ENCODE measurements at places on chromosomes 4 and X. TPM values are rescaled to one million over a fixed set of nuclear protein-coding genes. Genes with fewer than 3 reads are reported as not detected.

The MORC4 gene
- polyA plus RNA-seq, result 4.5 TPM

The PDGFRA gene
- polyA plus RNA-seq, result 4.7 TPM

The ADH1B gene
- 1.1 TPM for polyA plus RNA-seq

The MAGED2 gene
- 286 TPM for polyA plus RNA-seq

DNA sequence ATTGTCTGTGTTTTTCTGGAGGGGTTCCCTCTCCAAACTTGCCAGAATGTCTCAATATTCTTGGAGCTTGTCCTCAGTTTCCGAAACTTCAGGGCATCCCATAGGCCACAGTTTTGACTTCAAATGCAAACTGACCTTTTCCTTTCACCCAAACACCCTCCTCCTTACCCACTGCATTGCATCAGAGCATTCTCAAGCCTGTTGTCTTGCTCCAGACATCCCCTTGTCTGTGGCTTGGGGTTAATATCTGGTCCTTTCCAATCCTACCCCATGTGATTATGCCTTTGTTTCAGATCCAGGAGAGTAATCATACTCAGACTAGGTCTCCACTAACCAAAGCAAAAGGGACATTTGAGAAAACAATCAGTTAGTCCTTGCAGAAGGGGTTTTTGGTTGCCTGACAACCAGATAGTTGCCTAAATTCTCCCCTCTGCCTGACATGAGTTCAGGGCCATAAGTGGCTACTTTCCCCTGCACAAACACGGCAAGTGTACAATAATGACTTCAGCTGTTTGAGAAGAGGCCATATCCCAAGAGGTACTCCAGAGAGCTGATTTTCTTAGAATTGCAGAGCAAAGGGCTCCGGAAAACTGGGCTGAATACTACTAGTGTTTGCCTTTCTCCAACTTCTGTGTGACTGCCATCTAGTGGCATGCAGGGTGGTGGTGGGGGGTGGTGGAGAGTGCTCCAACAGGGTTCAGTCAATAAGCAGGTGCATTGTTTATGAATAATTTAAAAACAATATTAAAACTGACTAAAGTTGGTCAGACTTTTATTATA lies 130.2 kb downstream of the CHRDL1 start:
- peak; percentile 31 for DNase-seq

DNA sequence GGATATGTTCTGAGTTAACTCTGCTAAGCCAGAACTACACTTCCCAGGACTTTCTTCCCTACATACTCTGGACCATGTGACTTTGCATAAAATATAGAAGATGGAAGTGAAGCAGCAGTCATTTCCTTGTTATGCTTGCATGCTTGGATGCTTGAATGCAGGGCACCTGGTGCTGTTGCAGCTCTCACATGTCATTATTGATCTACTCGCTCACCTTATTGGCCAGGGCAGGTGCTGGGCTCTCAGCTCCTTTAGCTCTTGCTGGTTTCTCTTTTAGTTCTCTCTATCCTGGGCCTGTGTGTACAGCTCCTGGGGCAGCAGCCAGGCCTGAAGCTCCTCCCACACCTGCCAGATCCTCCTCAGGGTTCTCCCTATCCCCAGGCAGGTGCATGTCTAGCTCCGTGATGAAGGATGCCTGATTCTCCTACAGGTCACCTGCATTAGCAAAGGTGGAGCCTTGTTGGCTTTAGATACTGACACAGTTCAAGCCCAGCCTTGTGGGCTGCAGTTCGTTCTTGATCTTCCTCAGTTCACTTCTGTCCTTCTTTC lies 53.3 kb downstream of the MED28 start:
- DNase-seq, result no peak

DNA sequence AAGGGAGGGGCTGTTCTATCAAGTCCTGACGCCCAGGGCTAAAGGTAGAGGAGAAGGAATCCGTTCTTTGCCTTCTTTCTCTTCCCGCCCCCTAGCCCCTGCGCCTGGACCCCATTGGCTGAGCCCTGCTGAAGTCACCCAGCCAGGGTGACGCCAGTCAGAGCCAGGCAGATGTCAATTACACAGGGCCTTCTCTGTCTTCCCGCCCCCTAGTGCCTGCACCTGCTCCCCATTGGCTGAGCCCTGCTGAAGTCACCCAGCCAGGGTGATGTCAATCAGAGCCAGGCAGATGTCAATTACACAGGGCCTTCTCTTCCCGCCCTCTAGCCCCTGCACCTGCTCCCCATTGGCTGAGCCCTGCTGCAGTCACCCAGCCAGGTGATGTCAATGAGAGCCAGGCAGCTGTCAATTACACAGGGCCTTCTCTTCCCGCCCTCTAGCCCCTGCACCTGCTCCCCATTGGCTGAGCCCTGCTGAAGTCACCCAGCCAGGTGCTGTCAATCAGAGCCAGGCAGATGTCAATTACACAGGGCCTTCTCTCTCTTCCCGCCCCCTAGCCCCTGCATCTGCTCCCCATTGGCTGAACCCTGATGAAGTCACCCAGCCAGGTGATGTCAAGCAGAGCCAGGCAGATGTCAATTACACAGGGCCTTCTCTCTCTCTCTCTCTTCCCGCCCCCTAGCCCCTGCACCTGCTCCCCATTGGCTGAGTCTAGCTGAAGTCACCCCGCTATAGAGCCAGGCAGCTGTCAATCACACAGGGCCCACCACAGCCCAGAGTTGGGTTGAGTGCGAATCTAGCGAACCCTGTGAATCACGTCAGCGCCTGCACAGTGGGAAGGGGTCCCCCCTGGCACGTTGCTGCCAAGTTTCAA lies 46.4 kb downstream of the ASMT start:
- DNase-seq, result peak; percentile 72

Data from brain (organoid and tissue), 16 donors.